AG04450 (cell line): ENCODE measurements at places on chromosomes 6 and 20.

GRCh38 chr20:45948742-45949541 lies 14.5 kb downstream of the PCIF1 start:
- DNase-seq = no peak

DNA sequence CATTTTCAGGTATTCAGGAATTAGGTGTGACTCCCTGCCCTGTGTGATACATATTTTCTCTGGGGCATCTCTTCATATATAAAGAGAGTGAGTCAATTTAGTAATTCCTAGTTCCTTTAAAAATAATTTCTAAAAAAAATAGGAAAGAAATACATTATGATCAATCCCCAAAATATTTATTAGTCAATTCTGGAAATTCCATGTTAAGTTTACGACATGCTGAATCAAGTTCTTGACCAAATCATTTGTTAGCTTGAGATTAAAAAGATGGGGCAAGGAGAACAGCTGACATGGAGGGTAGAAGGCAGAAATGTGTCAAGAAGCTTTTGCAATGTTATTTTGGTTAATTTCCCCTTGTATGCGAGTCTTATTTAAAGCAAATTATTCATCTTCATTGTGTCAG lies 22.7 kb upstream of the PRDM1 start:
- no peak for DNase-seq

DNA sequence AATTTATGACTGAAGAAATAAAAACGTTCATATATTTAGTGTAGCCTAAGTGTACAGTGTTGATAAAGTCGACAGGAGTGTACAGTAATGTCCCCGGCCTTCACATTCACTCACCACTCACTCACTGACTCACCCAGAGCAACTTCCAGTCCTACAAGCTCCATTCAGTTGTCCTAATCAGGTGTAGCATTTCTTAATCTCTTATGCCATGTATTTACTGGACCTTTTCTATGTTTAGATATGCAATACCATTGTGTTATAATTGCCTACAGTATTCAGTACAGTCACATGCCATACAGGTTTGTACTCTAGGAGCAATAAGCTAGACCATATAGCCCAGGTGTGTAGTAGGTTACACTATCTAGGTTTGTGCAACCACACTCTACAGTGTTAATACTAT lies 610.2 kb upstream of the NOX3 start:
- DNase-seq = no peak

DNA sequence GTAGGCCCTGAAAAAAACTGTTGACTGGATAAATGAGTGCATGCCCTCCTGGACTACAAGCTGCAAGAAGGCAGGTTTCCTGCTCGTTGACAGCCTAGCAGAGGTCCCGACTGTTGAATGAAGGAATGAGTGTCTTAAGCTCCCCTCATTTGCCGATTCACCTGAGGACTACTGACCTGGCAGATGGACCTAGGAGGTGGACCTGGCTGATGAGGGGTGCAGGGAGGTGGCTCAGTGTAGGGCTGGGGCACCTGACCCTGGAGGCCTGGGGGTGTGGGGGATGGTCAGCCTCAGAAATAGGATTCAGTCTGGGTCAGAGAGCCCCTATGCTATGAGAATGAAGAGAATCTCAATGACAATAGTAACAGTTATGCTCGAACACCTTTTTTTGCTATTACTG lies 11.6 kb upstream of the TFAP2C start:
- DNase-seq = no peak

GRCh38 chr20:43691928-43692524 lies 25.1 kb downstream of the MYBL2 start:
- no peak for DNase-seq

- no peak for DNase-seq
These were observed 750.8 kb upstream of the SLC35B3 start for GRCh38 chr6:9186148-9186547.

DNA sequence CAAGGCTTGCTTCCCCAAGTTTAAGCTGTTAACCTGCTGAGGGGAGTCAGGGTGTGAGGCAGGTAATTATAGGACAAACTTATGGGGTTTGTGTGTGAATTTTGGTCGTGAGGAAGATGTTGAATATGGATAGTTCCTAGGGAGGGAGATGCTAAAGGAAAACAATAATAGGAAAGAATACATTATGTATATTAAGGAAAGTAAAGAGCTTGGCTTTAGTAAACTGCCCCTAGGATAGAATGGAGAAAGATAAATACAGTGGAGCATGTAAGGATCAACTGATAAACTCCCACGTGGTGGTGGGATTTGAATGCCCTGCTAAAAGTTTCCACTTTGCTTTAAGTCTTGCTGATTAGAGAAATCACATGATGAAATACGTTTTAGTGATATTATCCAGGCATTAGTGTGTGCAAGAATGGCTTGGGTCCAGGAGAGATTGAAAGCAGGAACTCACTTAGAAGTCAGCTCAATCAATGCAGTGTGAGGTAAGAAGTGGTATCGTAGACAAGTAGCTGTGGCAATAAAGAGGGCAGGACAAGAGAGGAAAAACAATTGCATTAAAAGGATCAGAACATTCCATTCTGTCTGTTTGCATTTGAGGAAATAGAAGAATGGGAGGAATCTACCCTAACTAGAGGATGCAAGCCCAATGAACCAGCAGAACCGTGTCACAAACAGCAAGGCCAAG lies 52.5 kb downstream of the RPS12 start:
- no peak for DNase-seq

- DNase-seq = no peak
These were observed 94.6 kb downstream of the BCAS1 start for GRCh38 chr20:53975761-53976160.

GRCh38 chr20:36862857-36863668 lies 12.9 kb upstream of the TLDC2 start:
- no peak for DNase-seq

- DNase-seq = no peak
These were observed 7.0 kb downstream of the SNX5 start for GRCh38 chr20:17961587-17961940.

DNA sequence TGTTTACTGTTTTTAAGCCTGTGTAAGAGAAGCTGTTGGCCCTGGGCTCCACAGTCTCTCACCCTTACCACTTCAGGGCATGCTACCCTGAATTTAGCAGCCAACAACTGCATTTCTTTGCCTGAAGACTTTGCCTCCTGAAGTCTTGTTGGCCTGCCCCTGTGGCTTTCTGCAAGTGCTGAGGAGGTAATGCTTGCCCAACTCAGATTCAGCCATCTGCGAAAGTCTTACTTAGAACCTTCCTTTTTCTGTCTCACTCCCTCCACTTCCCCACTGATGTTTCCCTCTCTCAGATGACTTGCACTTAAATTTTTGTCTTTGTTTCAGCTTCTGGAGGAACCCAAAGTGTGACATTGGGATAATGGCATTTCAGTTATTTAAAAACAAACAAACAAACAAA lies 11.8 kb upstream of the IBTK start:
- DNase-seq = no peak

- no peak for DNase-seq
These were observed 35.8 kb upstream of the NOP56 start for GRCh38 chr20:2616634-2617033.

GRCh38 chr20:58046311-58046710 lies 182.1 kb downstream of the ANKRD60 start:
- DNase-seq = no peak

- DNase-seq = no peak
These were observed 257.2 kb downstream of the DLL1 start for GRCh38 chr6:170033666-170034065.

DNA sequence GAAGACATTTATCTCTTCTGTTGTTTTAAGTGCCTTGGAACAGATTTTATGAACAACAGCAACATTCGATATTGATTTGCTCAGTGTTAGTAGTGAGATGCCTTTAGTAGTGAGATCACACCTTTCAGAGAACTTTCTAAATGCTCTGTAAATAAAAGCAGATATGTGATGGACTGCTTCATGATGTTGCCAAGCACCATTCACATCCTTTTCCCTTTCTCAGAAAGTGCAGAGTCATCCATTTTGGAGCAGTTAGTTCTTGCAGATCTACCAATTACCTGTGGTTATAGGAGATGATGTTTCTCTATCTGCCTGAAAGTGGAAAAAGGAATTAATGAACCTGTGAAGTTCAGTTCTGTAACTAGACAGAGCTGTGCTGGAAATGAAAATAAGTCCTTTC lies 27.0 kb downstream of the CBFA2T2 start:
- no peak for DNase-seq

DNA sequence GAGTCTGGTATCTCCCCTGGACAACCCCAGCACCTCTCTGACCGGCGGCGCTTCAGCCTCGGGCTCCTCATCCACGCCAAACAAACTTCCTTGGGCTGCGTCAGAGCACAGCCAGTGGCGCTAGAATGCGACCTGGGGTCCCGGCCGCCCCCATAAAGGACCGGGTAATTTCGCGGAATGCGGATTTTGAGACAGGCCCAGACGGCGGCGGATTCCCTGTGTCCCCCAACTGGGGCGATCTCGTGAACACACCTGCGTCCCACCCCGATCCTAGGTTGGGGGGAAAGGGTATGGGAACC lies 1.6 kb downstream of the FOXP4 start:
- no peak for DNase-seq

DNA sequence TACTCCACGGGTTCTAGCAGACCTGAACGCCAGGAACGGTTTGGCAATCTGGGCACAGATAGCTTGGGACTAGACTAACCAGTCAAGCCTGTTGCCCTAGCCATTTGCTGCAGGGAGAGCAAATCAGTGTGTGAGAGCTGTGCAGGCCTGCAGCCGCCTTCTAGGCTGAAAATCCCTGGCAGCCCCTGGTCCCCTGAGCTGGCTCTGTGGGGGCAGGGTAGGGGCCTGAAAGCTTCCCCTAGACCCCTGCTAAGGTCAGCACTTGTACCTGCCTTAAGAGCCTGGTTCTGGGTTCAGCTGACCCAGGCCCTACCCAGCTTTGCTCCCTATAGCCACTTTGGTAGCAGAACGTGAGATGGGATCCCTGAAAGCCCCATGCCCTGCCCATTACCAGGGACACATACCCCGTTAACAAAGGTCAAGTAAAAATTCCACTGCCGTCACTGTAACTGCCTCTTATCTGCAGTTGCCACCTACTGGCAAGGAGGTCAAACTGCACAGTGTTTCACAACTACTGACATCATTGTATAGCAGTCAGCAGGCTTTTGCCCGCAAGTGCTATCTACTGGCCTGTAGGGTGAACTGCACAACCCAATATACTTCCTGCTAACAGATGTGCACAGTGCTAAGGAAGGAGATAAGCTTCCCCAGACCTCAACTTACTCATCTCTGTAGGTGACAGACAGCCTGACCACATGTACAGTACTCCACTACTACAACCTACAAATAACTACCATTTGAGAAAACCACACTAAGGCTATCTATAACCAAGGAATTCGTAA lies 95.1 kb upstream of the OLIG3 start:
- peak; percentile 6 for DNase-seq

DNA sequence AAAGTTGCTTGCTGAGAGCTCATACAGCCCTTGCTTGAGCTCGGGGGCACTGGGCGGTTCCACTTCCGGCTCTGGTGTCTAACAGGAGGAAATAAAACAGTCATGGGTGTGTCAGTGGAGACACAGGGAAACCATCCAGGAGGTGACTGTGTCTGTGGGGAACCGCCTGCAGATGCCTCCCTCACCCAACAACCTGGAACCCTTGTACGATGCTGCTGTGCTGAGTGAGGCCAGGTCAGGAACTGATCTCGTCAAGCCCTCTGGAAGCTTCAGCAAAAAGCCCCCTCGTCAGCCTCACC lies 15.5 kb downstream of the TXNDC5 start:
- no peak for DNase-seq

DNA sequence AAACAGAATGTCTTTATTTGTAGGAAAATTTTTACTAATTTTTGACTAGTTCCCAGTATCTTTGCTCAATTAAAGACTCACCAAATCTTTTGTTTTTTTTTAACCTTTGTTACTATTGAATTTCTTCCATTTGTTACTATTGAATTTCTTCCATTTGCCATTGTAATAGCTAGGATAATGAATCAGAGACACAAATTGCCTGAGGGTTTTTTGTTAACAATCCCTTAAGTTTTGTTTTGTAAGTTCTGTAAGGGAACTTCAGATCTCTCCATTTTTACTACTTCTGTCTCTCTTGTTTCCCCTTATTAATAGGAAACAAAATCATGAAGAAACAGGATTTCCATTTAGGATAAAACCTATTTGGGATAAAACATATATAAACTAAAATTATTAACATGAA lies 104.3 kb downstream of the MAP3K4 start:
- no peak for DNase-seq

GRCh38 chr6:167098825-167099225 lies 24.1 kb upstream of the CCR6 start:
- no peak for DNase-seq

GRCh38 chr6:35587167-35587566 lies 74.5 kb upstream of the TULP1 start:
- DNase-seq = no peak

GRCh38 chr6:98832284-98833056 lies 1.9 kb upstream of the POU3F2 start:
- DNase-seq = peak; percentile 24

GRCh38 chr6:111230351-111231089 lies 143.2 kb downstream of the SLC16A10 start:
- no peak for DNase-seq

DNA sequence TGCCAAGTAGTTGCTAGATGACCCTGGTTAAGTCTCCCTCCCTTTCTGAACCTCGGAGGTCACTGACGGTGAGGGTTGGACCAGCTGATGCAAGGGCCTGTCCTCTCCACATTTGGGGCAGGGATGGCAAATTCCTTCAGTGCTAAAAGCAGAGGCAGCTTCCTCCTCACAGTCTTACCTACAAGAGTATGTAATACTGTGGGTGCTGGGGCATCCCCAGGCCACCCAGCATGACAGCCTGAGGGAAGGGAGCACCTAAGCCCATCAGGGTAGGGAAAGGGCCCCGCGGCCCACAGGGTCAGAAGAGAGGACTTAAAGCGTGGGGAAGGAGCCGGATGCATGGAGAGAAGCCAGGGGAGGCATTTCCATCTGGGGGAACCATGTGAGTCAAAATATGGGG lies 38.0 kb downstream of the TGM3 start:
- no peak for DNase-seq
